Effector memory CD4-positive, alpha-beta T cell (primary cell): ENCODE measurements at places on chromosomes 5 and 9.

DNA sequence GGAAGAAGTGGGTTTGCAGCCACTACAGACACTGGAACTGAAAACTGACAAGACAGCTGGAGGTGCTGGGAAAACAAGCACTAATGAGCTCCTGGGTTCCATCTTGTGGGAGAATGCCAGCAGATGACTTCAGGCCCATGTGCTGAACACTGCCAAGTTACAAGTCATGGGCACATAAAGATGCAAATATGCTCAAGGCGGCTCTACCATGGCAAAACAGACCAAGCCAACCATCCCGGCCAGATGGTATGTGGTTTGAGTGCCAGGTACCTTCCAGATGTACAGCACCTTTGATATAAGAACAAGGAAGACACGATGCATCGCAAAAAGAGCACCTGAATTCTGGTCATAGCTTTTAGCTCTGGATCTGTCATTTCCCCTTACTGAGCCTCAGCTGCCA is 19.9 kb downstream of the TNFSF8 start:
- no peak overlapping the region for H3K4me3 ChIP-seq
- H3K27me3 ChIP-seq = no peaks in the 10 kb centered on the region
- peaks cover 55% of the 10 kb centered on the region for H3K4me1 ChIP-seq
- DNase-seq = no peak

DNA sequence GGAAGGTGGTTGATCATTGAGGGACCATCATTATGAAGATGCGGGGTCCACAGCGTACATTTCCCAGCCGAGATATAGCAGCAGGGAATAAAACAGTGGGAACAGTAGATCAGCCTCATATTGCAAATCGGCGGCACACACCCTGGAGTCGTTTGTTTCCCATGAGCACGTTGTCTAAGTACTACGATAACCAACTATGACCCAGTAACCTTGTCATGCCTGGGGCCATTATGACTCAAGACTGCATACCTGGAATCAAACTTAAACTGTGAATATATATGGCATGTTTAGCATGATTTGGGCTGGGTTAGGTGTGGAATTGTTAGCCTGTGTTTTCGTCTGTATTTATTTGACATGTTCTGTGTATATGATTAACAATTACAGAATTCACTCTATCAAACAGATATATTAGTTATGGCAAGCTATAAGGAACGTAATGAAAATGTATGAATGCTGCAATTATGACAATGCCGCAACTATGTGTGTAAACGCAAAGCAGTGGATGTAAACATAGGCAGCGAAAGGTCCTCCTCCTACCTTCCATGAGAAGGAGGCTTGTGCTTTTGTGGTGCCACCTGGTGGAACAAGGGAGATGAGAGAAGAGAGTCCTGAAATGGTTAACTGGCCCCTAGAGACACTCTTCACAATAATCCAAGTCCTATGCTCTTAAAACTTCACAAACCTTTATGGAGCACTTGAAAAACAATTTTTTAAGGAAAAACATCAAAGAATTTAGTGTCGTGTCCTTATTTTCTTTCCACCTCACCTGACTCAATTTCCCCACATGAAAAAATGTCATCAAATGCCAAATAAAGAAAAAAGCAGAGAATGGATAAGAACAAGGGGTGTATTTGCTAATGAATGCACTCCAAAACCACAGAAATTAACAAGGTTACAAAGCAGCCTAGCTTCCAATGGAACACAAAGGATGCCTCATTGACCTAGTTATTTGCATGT is 47.1 kb downstream of the SEMA5A start:
- H3K4me1 ChIP-seq = no peaks in the 10 kb centered on the region
- DNase-seq = no peak
- H3K27ac ChIP-seq = no peak overlapping the region
- H3K36me3 ChIP-seq = no peaks in the 10 kb centered on the region

- no peak overlapping the region for H3K27ac ChIP-seq
- H3K27me3 ChIP-seq = no peaks in the 10 kb centered on the region
Measured at GRCh38 chr9:137682428-137683105, 63.8 kb downstream of the EHMT1 start.

DNA sequence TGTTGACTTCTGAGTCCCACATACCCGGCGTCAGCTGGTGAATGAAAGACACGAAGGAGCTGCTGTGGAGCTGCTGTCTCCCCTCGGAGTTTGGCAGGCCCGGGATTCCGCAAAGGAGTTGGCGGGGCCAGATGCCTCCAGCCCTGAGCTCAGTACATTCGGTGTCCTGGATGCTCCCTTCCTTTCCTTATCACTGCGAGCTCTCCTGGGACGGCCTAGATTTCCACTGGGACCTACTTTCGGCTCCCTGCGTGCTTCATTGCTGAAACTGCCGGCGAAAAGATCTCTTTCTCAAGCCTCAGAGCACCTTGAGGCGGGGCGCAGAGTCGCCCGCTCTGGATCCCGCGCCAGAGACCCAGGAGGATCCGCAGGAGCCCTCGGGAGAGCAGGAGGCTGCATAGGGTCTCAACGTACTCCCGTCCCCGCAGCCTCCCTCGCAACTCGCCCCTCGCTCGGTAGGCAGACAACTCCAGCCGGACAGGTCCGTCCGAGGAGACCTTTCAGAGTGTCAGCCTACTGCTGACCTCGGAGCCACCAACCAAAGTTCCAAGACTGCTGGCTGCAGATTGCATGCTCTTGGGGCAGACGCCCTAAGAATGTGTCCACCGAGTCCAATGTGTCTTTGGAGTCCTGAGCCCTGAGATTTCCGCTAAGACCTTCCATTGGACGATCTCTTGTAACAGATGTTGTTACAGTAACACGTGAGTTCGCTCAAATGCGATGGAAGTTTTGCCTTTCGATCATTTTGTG is 6.1 kb downstream of the ANXA2R start:
- H3K4me1 ChIP-seq = peaks cover 10% of the 10 kb centered on the region
- no peak overlapping the region for H3K27ac ChIP-seq
- H3K36me3 ChIP-seq = no peaks in the 10 kb centered on the region
- DNase-seq = no peak

DNA sequence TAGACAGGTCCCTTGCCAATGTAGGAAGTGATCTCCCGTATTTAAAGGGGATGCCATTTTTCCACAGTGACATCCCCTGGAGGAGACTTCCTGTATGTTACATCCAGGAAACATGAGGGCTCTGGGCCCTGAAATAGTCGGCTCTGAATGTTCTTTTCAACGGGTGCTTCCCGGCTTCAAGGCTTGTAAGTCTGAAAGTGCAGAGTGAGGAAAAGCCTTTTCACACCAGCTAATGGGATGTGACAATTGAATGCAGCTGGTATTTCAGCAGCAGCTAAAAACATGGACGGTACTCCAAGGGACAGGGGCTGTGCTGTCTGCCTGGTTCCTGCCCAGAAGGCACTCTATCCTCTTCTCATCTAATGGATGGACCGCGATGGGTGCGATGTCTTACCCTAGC is 1.4 kb downstream of the IL9 start:
- no peaks in the 10 kb centered on the region for H3K27me3 ChIP-seq
- H3K4me1 ChIP-seq = no peaks in the 10 kb centered on the region
- no peak for DNase-seq
- H3K4me3 ChIP-seq = no peak overlapping the region

DNA sequence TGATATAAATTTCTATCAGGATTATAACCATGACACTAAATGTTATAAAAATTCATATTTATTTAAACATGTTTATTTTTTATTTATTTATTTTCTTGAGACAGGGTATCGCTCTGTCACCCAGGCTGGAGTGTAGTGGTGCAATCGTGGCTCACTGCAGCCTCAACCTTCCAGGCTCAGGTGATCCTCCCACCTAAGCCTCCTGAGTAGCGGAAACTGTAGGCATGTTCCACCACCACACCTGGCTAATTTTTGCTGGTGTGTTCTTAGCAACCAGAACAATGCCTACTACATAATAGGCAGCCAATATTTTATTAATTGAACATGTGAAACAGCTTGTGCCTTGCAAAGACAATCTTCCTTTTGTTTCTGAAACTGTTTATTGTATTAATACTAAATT is 6.5 kb upstream of the PTBP3 start:
- peaks cover under 1% of the 10 kb centered on the region for H3K4me1 ChIP-seq
- H3K27ac ChIP-seq = no peak overlapping the region

- H3K36me3 ChIP-seq = no peaks in the 10 kb centered on the region
- no peaks in the 10 kb centered on the region for H3K4me1 ChIP-seq
Measured at GRCh38 chr5:159456261-159456660, 126.0 kb upstream of the IL12B start.

GRCh38 chr5:14164164-14165163 is 21.3 kb downstream of the TRIO start:
- no peak overlapping the region for H3K4me3 ChIP-seq
- H3K4me1 ChIP-seq = no peaks in the 10 kb centered on the region
- no peaks in the 10 kb centered on the region for H3K27me3 ChIP-seq
- H3K36me3 ChIP-seq = no peaks in the 10 kb centered on the region
- DNase-seq = no peak
- H3K27ac ChIP-seq = no peak overlapping the region

DNA sequence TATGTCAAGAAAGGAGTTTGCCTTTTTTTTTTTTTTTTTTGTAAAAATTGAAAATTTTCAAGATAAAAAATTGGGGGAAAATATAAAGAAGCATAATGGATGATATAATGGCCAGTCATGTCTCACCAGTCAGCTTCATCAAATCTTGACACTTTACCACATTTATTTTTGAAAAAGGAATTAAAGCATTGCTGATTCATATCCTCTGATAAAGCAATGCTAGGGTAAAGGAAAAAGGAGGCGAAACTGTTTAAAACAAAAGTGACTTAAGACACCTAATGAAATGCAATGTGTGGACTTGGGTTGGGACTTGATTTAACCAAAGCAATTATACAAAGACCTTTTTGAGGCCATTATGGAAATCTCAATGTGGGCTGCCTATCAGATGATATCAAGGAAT is 208.5 kb downstream of the ARHGAP26 start:
- H3K27me3 ChIP-seq = no peaks in the 10 kb centered on the region
- no peak for DNase-seq
- H3K4me3 ChIP-seq = no peak overlapping the region
- no peaks in the 10 kb centered on the region for H3K36me3 ChIP-seq
- peaks cover 14% of the 10 kb centered on the region for H3K4me1 ChIP-seq
